ENCODE measurements at places on chromosomes 11 and 22. TPM values are rescaled to one million over a fixed set of nuclear protein-coding genes. Genes with fewer than 3 reads are reported as not detected.

The SLC22A12 gene
- not detected for polyA plus RNA-seq

The KRTAP5-8 gene
- polyA plus RNA-seq, result 0.49 TPM

The SSTR3 gene
- polyA plus RNA-seq, result 0.10 TPM

The OLFML1 gene
- polyA plus RNA-seq, result 53.4 TPM

The FERMT3 gene
- polyA plus RNA-seq, result 9.9 TPM

The MIOX gene
- polyA plus RNA-seq, result 0.15 TPM

The DRD2 gene
- 0.17 TPM for polyA plus RNA-seq

The E2F8 gene
- polyA plus RNA-seq, result 40.6 TPM

The PGA3 gene
- 0.45 TPM for polyA plus RNA-seq
